ENCODE measurements at places on chromosomes 2 and 18.

DNA sequence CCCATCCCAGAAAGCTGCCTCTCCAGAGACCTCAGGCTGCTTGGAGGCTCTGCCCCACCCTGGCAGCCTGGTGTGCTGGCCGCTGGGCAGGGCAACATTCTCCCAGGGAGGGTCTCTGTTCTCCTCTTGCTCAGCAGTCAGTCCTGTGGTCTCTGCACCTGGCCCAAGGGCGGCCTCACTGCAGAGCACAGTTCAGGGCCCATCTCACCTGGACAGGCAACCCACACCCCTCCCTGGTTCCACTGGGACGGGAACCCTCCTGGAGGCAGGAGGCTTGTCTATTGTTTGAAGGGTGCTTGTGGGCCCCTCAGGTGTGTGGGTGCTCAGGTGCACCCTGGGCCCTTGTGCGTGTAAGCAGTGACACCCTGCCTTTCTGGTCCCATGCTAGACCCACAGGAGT lies 67.2 kb upstream of the OTOS start:
- no peak for DNase-seq

DNA sequence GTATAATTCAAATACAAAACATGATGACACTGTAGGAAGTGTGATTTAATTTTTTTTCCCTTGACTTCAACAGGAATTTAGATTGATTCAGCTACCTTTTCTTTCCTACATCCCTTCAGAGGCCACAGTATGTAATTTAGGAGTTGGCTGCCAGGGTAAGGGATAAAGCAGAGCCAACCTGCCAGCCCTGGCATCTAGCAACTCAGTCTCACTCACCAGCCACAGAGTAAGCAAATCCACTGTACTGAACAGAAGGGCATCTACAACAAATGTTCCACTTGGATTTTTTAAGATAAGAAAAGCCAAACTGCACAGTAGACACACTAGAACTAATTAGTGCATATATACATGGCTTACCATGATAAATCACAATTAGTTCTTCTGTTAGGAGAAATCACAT lies 54.3 kb upstream of the PEX13 start:
- DNase-seq, result no peak

DNA sequence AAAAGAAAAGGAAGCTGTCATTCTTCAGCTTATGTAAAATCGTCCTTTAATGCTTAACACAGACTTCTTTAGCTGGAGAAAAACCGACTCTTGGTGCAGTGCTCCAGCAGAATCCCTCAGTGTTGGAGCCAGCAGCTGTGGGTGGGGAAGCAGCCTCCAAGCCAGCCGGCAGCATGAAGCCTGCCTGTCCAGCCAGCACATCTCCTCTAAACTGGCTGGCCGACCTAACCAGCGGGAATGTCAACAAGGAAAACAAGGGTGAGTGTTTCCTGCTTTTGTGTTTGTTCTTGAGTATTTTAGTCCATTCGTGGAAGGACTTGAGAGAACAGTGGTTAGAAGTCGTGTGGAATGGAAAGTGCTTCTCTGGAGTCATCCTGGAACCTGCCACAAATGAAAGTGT lies 38.9 kb downstream of the KDM3A start:
- DNase-seq, result no peak

DNA sequence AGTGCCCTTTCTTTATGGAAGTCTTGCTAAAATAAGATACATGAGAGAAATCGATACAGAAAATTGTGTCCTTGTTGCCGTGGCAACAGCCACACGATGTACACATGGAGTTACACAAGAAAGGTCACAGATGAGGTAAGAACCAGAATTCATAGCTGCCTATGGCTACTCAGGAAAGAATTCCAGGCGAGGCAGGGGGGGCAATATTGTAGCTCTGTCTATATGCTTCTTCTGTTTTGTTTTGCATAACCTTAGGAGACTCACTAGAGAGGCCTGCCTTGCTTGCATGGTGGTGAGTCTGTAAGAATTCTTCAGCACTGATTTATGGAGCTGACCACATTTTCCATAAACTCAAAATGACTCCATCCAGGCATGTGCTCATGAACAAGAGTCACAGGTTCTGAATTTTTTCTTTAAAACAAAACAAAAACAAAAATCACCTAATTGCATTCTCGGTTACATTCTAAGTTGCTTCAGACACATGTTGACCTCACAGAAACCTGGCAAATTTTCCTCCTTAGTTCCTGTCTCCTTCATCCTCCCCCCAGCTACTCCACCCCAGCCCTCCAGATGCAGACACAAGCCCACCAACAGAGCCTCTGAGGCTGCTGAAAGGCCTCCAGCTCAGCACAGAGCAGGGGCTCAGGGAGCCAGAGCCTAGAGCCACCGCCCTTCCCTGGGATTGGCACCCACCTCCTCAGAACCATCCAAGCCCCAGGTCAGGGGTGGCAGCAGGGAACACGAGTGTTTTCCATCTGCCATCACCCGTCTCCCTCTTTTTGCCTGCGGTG lies 183.5 kb downstream of the ANTXR1 start:
- no peak for DNase-seq

- no peak for DNase-seq
Observed at GRCh38 chr18:22378672-22379282, 38.9 kb downstream of the CTAGE1 start.

GRCh38 chr2:39059366-39059952 lies 61.4 kb downstream of the SOS1 start:
- DNase-seq, result no peak

DNA sequence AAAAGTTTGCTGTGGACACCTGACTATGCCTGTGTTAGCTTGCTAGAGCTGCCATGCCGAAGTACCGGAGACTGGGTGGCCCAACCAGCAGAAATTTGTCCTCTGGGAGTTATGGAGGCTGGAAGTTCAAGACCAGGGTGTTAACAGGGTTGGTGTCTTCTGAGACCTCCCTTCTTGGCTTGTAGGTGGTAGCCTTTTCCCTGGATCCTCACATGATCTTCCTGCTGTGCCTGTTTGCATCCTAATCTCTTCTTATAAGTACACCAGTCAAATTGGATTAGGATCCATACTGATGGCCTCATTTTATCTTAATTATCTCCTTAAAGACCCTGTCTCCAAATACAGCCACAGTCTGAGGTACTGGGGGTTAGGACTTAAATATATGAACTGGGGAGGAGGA lies 845 bp downstream of the TMEM177 start:
- no peak for DNase-seq

DNA sequence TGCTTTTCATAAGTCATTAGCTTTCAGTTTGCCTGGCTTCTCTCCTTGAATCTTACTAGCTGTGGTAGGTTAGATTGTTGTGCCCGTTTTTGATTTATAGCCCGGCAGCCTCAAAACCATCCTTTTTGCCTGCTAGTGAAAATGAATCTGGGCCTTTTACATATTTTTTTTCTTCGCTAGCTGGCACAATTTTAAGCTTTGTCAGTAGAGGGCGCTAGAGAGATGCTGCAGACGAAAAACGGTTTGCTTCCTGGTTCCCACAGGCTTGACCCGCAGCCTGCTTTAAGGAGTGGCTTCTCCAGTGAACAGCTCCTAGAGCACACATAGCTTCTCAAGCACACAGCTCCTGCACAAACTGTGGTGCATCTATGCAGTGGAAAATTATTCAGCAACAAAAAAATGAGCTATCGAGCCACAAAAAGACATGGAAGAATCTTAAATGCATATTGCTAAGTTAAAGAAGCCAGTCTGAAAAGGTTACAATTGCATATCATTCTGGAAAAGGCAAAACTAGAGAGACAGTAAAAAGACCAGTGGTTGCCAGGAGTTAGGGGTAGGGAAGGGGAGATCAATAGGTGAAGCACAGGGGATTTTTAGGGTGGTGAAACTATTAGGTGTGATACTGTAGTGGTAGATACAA lies 47.9 kb downstream of the E2F6 start:
- no peak for DNase-seq

- DNase-seq, result no peak
Observed at GRCh38 chr2:238425979-238426567, 654 bp upstream of the ASB1 start.

Data from T-helper 9 cell (primary cell).